ENCODE measurements at places on chromosomes 7 and 10. TPM values are rescaled to one million over a fixed set of nuclear protein-coding genes. Genes with fewer than 3 reads are reported as not detected.

CRHR2 gene
- total RNA-seq, result not detected

ABCB1 gene
- 3.7 TPM for total RNA-seq

NKX6-2 gene
- total RNA-seq, result not detected

ITPRID1 gene
- total RNA-seq, result not detected
